ENCODE measurements at places on chromosomes 7 and 10.
A peak's percentile ranks its signal among the peaks of the same experiment; 100 is the strongest.

GRCh38 chr10:121027371-121027770 lies 176.2 kb downstream of the WDR11 start:
- DNase-seq = no peak

- no peak for DNase-seq
These were observed 22.2 kb downstream of the CDHR3 start for GRCh38 chr7:105985229-105985628.

DNA sequence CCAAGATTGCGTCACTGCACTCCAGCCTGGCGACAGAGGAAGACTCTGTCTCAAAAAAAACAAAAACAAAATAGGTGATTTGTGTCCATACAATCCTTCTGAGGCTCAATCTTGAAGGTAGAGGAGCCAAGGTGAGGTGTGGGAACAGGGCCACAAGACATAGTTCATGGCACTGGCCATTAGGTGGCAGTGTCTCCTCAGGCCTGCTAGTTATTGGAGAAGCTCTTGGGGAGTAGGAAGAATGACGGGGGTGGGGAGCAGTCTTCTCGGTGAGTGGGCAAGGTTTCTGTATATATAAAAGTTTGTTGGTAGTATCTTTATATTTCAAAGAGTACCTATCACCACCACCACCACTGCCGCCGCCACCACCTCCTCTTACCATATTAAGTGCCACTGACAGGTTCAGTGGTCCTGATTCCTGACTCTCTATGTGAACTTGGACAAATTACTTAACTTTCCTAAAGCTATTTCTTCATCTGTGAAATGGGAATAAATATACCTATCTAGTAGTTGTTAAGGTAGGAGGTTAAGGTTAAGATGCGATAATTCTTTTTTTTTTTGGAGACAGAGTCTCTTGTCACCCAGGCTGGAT lies 24.0 kb downstream of the CCSER2 start:
- DNase-seq = peak; percentile 77

DNA sequence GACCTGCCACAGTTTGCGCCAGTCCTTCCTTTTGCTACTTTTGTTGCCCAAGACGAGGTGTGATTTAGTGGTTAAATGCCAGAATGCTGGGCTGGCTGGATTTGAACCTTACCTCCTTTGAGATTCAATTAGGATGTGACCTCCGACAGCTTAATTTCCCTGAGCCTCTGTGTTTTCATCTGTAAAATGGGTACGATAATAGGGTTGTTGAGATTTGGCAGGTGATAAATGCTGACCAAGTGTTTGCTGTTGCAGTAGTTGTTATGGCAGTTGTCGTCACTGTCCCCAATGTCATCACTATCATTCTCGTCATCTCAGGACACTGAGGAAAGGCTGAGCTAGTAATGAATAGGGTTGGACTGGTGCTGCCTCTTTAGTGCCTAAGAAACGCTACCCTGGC lies 61.1 kb downstream of the GRK5 start:
- no peak for DNase-seq

- DNase-seq = no peak
These were observed 418.1 kb downstream of the ZNF716 start for GRCh38 chr7:57867884-57868701.

GRCh38 chr10:107430446-107430845 lies 265.9 kb upstream of the SORCS1 start:
- DNase-seq = no peak

- no peak for DNase-seq
These were observed 71.1 kb upstream of the ABLIM1 start for GRCh38 chr10:114729103-114729659.

DNA sequence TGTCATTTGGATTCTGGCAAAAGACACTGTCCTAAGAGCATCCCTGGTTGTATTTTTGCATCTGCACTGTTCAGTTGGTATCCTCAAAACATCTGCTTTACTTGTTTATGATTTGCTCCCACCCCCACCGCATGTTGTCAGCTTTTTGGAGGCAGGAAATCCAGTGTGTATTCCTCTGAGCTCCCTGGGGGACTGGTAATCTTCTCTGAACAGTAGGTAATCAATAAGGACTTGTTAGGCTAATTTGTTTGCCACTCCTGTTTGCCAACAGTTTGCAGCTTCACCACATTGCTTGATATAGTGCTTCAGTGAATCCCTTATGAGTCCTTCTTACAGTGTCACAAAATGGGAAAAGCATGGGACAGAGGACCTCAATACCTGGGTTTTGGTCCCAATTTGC lies 49.1 kb downstream of the FEZF1 start:
- DNase-seq = no peak

- no peak for DNase-seq
These were observed 163.2 kb upstream of the GPR26 start for GRCh38 chr10:123502983-123503382.

GRCh38 chr7:11792166-11792565 lies 39.8 kb downstream of the THSD7A start:
- no peak for DNase-seq

DNA sequence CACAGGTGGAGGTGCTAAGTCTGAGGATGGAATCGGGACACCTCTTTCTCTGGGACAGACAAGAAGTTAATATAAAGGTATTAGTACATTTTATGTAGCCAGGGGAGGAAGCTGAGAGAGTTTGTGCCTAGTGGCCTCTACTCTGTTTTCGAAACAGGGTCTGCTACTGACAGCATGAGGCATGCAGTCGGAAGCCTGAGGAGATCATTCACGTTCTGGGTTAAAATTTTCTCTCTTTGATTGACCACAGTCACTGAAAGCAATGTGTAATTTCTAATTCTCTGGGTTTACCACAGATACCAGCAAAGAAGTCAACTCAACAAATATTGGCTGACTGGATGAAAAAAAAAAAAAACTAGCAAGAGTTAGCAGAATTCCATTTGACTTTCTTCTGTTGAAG lies 53.3 kb upstream of the KCTD7 start:
- DNase-seq = peak; percentile 14

DNA sequence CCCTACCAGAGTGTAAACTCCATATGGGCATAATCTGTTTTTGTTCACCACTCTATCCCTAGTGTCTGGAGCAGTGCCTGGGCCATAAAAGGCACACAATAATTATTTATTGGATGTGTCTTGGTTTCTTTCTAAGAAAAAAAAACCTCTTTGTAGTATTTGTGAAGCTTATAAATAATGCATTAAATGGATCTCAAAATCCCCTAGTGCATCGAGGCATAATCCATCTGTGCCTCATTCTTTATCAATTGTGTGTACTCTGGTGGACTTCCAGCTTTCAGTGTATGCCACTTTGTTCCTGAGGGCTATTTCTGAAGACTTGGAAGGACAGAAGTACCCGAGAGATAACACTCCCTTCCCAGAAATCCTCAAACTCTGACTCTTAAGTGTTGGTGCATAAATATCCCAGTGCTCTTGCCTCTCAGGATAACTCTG lies 255.0 kb upstream of the PHYHIPL start:
- DNase-seq = no peak
